ENCODE measurements at places on chromosomes 7 and 10.
A peak's percentile ranks its signal among the peaks of the same experiment; 100 is the strongest.

DNA sequence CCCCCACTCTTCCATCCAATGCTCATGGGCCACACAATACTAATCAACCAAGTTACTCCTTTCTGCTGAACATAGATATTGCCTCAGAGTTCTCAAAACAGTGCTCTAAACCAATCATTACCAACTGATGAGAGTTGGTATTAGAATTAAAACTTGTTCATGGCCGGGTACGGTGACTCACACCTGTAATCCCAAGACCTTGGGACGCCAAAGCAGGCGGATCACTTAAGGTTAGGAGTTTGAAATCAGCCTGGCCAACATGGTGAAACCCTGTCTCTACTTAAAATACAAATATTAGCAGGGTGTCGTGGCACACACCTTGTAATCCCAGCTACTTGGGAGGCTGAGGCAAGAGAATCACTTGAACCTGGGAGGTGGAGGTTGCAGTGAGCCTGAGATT lies 8.2 kb downstream of the TM9SF3 start:
- DNase-seq: no peak

DNA sequence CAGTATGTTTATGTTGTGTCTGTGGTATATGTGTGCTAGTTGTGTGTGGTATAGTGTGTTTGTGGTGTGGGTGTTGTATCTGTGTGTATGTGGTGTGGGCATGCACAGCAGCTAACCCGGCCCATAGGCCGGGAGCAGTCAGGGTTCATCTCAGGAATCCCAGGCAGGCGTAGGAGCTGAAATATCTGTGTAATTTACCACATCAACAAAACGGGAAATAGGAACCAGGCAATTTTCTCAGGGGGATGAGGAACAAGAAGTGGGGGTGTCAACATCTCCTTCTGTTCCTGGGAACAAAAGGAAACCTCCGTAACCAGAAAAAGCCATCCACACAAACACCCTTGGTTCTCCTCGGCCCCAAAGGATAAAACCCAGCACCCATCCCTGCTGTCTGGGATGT lies 24.5 kb upstream of the ZNF488 start:
- no peak for DNase-seq

- DNase-seq: no peak
Measured at GRCh38 chr7:28818996-28819395, 139.1 kb downstream of the TRIL start.

- DNase-seq: no peak
Measured at GRCh38 chr10:118214776-118215175, 127.3 kb downstream of the FAM204A start.

- no peak for DNase-seq
Measured at GRCh38 chr7:35749556-35749955, 51.3 kb upstream of the SEPTIN7 start.

DNA sequence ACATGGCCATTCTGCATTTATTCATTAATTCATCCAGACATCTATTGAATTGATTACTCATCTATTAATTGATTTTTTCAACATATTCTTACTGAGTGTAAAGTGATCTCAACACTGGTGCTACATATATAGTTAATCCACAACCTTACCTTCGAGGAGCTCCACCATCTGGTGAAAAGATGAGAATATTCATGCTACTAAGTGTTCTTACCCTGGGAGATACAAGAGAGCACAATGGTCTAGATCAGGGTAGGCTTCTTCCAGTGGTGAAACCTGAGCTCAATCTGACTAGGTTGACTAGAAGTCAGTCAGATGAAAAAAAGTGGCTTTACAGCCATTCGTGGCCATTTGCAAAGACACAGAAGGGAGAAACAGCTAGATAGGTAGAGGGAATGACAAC lies 507.4 kb downstream of the ANKRD7 start:
- DNase-seq: no peak

DNA sequence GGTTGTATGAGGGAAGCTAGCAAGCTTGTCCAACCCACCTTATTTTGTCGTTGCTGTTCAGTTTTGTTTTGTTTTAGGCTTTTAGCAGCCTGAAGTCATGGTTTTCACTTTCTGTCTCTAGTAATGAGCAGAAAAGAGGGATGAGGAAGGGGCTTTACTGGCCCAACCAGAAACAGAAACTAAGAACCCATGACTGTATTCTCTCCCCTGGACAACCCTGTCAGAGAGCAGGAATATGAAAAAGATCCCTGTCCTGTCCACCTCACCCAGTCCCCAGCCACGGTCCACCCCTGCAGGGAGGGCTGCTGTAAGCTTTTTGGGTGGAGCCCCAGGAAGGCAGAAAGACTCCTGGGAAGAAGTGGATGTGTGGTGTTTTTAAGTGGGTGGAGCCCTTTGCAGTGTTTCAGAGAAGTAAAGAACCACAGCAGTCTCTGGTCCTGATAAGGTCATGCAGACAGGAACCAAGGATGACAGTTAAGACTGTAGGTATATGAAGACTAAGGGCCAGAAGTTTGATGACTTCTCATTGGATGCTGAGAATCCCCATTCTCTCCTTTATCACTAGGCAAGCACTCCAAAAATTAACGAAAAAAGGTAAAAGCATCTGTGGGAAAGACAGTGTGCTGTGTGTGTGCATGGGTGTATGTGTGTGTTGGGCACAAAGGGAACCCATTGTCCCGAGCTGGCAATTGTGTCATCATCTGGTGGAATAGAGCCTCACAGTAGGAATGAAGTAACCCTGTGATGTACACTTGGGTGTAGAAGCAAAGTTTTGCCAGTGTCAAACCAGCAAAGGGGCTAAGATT lies 13.8 kb downstream of the MRPL32 start:
- DNase-seq: no peak

DNA sequence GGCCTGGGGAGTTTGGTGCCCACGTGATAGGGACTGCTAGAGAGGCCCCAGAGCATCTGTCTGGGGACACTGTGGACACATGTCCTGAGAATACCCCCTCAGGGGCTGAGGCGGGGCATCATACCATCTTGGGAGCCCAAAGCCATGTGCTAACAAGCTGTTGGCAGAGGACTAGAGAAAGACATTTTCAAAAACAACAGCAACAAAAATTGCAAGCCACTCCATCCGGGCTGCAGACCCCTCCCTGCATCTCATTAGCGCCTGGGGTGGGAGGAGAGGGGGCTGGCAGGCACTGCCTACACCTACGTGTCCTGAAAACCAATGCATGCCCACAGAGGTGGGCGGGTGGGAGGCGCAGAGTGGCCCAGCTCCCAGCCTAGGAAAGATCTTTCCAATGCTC lies 507.4 kb upstream of the PODXL start:
- no peak for DNase-seq

DNA sequence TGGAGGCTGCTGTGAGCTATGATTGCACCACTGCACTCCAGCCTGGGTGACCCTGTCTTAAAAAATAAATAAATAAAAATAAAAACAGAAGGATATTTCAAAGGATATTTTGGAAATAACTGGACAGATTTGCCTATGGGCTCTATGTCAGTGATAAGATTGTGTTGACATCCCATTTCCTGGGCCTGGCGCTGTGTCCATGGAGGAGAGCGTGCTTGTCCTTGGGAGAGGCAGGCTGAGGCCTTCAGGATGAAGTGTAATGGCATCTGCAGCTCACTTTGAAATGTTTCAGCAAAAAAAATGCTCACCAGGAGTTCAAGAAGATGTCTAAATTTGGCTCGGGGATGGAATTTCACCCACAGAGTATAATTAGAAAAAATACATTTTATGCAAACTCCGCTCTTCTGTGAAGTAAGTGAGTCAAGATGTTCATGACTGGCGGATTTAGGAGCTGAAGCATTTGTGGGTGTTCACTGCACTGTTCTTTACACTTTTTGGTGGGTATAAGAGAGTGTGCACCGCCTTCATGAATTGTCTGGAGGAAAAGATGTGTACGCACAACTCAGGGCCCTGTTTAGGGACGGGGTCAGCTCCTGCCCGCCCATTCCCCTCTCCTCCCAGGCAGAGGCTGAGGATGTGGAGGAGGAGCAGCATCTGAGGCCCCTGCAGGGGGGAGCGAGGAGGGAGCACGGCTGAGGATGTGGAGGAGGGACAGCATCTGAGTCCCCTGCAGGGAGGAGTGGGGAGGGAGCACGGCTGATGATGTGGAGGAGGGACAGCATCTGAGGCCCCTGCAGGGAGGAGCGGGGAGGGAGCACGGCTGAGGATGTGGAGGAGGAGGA lies 18.5 kb upstream of the FOXL3 start:
- DNase-seq: peak; percentile 28

GRCh38 chr7:12539681-12540080 lies 30.8 kb upstream of the SCIN start:
- DNase-seq: no peak

- DNase-seq: peak; percentile 47
Measured at GRCh38 chr10:28248092-28248491, 54.8 kb downstream of the MPP7 start.

- DNase-seq: no peak
Measured at GRCh38 chr7:148607151-148607661, 16.6 kb downstream of the C7orf33 start.

GRCh38 chr7:73442903-73443500 lies 9.4 kb downstream of the FZD9 start:
- no peak for DNase-seq

- DNase-seq: no peak
Measured at GRCh38 chr7:159144758-159145489, at the start of gene VIPR2. TSS of gene VIPR2 (minus strand) at chr7:159144867. CDS start at chr7:159144771, 96 bp downstream.

GRCh38 chr7:135831455-135832195 lies 83.0 kb upstream of the FAM180A start:
- no peak for DNase-seq

DNA sequence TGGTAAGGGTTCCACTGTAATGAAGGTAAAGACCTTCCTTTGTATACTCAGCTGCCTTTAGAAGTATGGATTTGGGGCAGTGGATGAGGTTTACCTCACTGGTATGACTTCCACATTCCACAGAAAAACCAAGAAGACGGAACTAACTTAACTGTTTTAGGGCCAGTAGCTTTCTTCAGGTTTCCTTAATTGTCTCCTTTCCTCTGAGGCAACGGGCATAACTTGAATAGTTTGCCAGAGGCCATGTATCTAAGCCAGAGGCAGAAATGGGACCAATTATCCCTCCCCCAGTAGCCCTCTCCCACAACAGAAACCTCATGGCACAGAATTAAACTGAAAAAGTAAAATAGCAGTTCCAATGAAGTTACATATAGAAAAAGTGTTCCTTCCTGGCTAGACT lies 281.7 kb downstream of the PHTF2 start:
- no peak for DNase-seq

GRCh38 chr7:156380261-156380660 lies 260.3 kb upstream of the RNF32 start:
- DNase-seq: no peak

DNA sequence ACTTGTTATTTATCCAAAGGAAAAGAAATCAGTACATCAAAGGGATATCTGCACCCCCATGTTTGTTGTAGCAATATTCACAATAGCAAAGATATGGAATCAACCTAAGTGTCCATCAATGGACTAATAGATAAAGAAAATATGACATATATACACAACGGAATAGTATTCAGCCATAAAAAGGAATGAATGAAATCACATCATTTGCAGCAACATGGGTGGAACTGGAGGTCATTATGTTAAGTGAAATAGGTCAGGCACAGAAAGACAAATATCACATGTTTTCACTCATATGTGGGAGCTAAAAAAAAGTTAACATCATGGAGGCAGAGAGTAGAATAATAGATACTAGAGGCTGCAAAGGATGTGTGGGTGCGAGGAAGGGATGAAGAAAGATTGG lies 25.0 kb upstream of the KAT6B start:
- no peak for DNase-seq

GRCh38 chr7:47534322-47535034 lies 47.4 kb downstream of the TNS3 start:
- no peak for DNase-seq

GRCh38 chr7:15686295-15686956 lies at the start of gene MEOX2:
TSS of gene MEOX2 (minus strand) at chr7:15686683. CDS start at chr7:15686402, 281 bp downstream.
- DNase-seq: no peak

DNA sequence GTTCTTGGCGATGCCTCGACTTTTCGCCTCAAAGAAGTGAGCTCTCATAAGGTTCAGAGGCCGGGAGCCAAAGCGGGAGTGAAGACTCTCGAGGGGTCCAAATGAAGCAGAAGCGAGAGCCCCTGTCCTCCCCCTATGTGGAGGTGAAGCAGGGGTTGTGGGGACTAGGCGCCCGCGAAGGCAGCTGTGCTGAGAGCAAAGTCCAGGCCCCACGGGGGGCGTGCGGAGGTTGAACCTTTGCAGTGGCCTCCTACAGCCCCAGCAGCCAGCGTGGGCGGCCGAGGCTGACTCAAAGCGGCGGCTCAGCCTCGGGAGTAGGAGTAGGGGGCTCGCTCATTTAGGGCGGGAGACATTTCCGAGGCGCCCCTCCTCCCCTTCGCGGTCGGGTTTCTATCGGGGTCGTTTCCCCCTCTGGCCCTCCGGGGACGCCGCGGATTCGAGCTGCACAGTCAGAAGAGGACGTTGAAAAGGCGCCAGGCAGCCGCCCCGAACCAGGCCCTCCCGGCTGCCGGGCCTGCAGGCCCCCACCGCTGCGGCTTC lies 553 bp upstream of the ADD3 start:
- no peak for DNase-seq

- DNase-seq: no peak
Measured at GRCh38 chr7:129222064-129222463, 2.8 kb upstream of the AHCYL2 start.

DNA sequence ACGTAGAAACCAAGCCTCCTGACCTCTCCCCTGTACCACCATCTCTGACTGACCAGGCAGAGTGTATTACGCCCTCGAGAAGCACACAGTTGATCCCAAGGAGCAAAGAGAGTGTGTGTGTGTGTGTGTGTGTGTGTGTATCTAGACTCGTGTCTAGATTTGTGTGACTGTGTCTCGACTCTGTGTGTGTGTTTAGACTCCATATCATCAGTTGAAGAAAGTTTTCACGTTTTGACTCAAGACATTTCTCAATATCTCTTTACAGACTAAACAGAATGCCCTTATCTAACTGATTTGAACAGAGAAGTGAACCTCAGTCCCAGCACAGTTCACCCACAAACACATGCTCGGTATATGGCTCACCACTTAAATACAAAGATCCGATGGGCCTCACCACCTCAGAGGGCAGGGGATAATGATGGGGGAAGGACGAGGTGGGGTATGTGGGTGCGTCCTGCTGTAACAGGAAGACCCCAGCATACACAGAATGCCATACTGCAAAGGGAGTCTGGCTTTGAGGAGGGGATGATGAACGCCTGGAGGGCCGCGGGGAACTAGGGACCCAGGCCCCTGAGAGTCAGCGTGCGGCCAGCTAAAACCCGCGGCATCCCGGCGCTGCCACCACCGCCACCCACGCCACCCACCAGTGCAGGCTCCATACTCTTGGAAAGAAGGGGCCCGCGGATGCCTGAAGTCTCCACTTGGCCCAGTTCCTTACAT lies 780 bp downstream of the ALDH18A1 start:
- no peak for DNase-seq

- no peak for DNase-seq
Measured at GRCh38 chr7:123455965-123456470, 78.4 kb downstream of the IQUB start.

DNA sequence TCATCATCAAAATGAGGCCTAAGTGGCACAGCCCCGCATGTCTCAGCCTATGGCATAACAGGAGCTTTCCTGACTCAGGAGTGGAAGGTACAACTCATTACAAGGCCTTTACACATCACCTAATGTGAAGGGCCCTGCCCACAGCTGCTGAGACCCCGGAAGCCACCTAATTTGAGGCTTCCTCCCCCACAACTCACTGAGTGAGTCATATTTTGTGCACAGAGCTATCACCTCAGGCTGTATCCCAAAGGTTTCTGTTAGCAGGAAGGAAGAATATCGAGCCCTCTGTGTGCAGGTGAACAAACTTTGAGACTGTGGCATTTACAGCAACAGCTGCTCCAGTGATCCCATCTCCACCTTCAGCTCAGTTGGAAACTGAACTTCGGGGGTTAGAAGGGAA lies 20.6 kb downstream of the HTR5A start:
- DNase-seq: no peak

All from BJ (cell line).